Naive thymus-derived CD4-positive, alpha-beta T cell (primary cell): ENCODE measurements at places on chromosomes 4 and X.

DNA sequence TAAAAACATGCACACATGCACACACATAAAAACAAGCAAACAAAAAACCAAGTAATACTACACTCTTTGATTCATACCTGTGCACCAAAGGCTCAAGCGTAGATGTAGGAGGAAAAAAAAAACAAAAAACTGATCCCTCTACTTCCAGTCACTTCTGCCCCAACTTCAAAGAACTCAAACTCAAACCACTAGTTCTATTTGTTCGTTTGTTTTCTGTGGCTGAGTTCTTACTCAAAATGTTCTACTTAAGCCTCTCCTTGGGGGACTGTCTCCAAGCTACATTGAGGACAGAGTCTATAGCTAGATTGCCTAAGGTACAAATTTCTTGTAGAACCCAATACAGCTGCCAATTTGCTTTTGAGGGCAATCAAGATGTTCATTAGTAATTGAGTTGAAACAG lies 171.0 kb upstream of the ATOH1 start:
- no peak for DNase-seq

GRCh38 chrX:109472939-109473735 lies 8.7 kb downstream of the GUCY2F start:
- DNase-seq, result no peak

DNA sequence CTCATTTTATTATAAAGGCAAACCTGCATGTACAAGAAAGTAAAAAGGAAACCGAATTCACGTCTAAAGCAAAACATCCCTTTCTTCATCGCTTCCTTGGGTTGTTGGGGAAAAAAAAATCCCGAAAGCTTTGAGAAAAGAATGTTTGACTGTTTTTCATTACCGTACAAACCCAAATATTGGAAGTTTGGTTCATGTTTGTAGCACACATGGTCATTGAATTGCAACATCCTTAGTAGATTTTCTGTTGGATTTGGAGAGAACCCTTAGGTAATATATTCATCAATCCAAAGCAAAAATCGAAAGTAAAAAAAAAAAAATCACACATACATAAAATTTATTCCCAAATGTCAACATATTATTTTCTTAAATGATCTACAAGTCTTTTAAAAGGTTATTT lies 420.3 kb downstream of the MAPK10 start:
- DNase-seq, result no peak

DNA sequence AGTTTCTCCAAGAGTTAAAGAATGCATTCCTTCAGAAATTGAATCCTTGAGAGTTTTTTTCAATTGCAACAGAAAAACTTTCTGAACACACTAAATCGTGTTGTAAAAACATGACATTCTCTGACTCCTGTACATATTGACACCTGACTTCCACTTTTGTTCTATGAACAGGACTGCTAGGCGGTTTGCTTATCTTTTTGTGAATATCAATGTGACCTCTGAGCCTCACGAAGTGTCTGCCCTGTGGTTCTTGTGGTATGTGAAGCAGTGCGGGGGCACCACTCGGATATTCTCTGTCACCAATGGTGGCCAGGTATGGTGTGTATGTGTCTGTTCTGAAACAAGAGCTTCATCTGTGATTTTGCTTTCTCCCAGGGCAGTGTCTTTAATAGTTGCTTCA lies 71.9 kb downstream of the MAOA start:
- no peak for DNase-seq

DNA sequence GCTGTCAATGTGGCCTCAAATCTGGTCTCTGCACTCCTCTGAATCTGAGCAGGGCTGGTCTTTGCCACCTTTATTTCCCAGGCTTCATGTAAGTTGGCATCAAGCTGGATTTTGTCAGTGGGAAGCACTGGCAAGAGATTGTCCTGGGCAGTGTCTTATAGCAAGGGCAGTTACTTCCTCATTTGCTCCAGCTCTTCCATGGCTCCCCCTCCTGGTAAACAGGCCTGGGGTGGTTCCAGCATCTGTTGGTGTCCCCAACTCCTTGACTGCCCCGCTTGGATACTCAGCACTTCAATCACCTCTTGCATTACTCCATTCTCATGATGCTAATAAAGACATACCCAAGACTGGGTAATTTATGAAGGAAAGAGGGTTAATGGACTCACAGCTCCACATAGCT lies 15.0 kb upstream of the REST start:
- DNase-seq, result no peak

DNA sequence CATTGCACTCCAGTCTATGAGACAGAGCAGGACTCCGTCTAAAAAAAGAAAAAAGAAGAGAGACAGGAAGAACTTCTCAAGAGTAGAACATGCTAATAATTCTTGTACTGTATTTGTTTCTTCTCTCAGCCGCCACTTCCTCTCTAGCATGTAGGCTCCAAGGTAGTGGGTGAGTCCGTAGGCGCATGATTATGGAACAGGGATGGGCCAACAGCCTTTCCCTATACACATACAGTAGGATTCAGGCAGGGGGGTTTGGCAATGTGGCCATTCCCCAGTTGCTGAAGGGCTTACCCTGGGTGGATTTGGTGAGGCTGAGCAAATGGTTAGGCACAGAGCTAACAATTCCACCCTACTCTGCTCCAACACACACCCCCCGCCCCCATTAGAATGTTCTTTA lies 35.0 kb upstream of the APLN start:
- DNase-seq, result no peak

DNA sequence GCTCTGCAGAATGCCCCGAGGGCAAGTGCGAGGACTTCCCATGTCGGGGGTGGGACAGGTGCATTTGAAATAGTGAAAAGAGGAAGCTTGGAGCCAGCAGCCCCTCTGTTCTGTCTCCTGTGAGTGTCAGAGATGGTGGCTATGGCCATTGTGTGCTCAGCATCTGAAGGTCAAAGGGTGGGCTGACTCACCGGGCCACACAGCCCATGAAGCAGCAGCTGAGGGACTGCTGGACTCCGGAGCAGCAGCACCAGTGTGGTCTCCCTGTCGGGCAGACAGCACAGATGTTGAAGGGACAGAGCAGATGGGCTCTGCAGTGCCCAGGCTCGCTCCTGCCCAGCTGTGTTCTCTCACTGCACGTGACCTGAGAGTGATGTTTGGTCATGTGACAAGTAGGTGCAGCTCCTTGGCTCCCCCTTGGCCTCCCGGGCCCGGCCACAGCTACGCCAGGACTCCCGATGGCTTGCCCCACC lies 53.5 kb downstream of the TBC1D14 start:
- DNase-seq, result no peak

DNA sequence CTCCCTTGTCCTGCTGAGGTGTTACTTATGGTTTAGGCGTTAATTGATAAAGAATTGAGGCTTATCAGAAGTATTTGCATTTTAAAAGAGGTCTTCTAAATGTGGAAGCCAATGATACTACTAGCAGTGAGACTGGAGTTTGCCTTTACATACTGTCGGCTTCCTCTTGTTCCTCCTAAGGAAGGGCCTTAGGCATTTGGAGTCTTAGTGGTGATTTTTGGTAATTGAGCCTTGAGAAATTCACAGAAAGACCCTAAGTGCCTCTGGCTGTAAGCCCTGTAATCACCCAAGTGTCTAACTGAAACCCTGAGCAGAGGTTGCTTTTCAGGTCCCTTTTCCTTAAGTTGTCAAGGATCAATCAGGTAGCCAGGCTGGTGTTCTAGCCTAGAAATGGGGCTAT lies 14.8 kb downstream of the IL13RA1 start:
- DNase-seq, result no peak

DNA sequence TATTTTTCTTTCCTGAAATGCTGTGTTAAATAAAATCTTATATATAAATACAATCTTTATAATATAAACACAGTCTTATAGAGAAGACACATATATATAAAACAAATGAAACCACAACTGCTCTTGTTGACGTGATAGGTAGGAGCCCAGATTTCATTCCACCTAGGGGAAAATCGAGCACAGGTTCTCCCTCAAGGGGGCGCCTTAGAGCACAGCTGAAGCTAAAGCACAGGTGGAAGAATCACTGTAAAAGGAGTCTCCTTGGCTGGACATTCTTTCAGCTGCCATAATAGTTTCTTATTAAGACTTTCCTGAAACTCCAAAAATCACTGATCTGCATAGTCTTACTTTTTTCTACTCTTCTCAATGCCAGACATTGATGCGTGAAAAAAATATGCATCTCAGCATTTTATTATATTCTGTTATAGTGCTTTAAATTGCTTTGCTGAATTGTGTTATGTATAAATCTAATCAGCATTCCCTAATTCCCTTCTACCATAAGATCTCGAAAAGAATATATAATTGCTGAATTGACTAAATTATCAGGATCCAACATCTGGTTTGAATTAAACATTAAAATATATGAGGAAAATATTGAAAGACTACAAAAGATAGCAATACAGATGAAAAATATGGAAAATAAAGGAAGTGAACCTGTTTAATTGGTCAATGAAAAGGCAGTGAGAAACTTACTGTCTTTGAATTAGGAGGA lies 25.5 kb upstream of the RXFP1 start:
- no peak for DNase-seq

DNA sequence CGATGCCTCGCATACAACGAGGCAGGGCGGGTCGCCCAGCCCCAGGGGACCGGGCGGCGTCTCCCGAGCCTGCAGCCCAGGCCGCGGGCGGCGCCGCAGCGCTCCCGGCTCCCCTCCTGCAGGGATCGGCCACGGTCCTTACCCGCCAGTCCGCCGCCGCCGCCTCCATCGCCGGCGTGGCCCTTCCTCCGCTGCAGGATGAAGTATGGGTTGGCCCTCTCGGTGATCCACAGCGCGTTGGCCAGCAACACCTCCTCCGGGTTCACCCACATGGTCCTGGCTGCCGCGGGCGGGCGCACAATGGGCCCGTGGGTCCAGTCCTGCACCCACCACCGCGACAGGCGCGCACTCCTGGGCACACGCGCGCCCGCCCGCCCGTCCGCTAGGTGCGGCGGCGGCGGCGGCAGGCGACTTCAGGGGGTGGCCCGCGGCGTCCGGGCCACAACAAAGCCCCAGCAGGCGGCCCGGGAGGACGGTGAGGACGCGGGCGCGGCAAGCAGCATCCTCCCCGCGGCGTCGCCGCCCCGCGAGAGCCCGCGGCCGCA lies 339 bp downstream of the TBC1D9 start:
- DNase-seq, result no peak

DNA sequence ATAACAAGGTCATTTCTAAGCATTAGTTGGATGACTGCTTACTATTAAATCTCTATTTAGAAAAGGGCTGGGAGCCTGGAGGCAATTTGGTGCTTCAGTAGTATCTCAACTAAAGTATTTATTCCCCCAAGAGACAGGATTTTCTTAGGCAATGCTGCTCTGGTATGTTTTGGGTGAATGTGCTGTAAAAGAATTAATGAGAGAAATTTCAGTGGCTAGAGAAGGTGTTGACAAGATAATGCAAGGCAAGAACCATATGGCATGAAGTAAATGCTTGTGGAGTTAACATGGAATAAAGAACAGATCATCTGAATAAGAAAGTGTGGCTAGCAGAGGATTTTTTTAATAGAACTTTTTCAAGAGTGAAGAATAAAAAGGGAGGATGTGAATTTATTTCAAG lies 3.9 kb downstream of the CYP2U1 start:
- no peak for DNase-seq

DNA sequence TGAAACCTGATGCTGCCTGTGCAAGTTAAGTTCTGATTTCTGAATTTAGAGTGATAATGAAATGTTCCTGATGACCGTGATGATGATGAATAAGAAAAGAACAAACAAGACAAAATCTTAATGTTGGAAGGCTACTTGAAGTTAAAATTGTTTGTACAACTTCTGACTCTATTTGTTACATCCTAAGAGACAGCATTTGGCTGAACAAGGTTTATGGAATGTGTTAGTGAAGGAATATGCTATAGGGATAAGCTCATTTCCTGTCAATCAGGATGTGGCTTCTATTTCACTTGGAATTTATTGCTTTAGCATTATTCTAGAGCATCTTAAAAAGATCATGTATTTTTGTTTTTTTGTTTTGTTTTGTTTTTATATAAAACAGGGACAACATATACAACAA lies 267.5 kb downstream of the FAT4 start:
- no peak for DNase-seq

DNA sequence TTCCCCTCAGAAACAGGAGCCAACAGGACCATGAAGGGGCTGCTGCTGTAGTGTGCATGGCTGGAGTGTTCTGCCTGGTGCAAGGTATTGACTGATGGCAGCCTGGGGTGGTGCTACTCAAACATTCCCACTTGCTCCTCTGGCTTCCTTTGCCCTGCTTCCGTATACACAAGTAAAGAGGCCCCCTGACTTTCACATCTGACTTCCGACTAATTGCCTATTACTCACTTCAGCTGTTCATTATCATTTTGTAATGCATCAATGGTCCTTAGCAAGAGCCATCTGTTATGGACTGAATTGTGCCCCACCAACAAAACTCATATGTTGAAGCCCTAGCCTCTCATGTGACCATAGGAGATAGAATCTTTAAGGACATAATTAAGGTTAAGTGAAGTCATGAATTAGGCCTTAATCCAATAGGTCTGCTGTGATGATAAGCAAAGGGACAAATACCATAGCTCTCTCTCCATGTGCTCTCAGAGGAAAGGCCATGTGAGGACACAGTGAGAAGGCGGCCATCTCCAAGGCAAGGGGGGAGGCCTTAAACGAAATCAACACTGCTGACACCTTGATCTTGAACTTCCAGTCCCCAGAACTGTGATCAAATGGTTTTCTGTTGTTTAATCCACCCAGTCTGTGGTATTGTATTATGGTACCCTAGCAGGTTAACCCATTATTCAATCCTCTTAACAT lies 122.5 kb upstream of the CLNK start:
- no peak for DNase-seq

GRCh38 chr4:24514808-24515207 lies 69.5 kb downstream of the DHX15 start:
- no peak for DNase-seq

DNA sequence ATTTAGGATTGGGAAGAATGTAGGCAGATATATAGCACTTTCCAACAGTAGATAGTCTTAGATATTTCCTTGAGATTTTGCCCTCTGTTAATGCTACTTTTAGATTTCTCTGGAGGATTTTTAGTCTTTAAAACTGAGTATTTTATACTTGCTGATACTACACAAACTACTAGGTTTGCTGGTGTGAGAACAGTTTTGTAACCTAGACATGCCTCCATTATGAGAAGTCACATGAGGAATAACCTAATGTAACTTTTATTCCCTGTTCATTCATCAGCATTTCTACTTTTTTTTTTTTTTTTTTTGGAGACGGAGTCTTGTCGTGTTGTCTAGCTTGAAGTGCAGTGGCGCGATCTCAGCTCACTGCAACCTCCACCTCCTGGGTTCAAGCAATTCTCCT lies 137.2 kb downstream of the RAPGEF2 start:
- no peak for DNase-seq

- DNase-seq, result no peak
Observed at GRCh38 chrX:154025230-154025629, 5.5 kb upstream of the IRAK1 start.

DNA sequence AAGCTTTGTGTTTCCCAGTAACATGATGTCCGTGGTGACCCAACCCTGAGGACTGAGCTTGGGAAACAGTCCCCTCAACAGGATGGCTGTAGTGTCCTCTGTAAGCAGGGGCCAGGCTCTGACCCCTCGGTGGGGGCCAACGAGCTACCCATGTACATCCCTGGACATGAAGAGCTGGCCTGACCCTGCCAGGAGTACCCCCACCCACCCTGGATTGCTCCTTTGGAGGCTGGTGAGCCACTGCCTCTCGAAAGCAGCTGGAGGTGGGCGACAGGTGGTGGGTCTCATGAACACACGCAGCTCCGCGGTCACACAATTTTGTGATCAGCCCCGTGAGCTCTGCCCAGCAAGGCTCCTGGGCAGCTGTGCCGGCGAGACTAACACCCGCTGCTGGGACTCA lies 33.5 kb downstream of the NSG1 start:
- DNase-seq, result no peak
